ENCODE measurements at places on chromosomes 5 and 9.

DNA sequence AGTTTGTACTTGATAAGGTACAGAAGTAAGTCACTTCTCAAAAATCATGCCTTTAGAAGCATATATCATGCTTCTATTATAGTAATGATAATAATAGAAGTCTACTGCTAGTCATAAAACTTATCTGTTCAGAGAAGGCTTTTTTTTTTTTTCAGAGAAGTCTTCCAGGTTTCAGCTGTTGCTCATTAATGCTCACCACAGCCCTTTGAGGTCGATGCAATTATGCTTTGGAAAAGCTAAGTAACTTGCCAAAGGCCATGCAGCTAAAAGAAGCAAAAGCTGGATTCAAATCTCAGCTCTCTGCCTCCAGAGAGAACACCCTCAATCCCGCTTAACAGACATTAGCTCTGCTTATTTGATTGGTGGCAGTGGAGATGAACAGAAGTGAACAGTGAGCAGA, 150.8 kb downstream of the DOCK8 start:
- DNase-seq, result no peak

DNA sequence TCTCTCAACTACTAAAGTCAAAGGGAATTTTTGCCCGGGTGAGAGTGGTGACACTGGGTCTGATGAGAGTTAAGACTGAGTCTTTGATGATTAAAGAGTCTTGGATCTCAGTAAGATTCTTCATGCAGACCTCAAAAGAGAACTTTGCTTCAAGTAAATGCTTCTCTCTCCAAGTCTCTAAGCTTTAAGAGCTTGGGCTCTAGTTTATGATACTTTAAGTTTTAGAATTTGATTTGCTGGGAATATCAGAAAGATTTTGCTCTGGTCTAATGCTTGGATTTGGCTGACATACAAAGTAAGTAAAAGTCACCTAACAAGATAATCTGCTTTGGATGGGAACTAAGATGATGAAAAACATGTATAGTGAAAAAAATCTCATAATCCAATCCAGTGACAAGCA, 566.3 kb downstream of the MAT2B start:
- DNase-seq, result no peak

- no peak for DNase-seq
Observed at GRCh38 chr5:12848709-12849108, 944.5 kb upstream of the CTNND2 start.

GRCh38 chr9:112239284-112239683, 64.2 kb upstream of the SUSD1 start:
- DNase-seq, result no peak

- no peak for DNase-seq
Observed at GRCh38 chr5:171421331-171422262, 2.1 kb downstream of the FGF18 start.

GRCh38 chr5:65902104-65902503, 24.3 kb upstream of the ERBIN start:
- DNase-seq, result no peak

GRCh38 chr5:14588145-14588544, 6.6 kb downstream of the OTULINL start:
- no peak for DNase-seq

GRCh38 chr5:180648658-180649296, 623 bp downstream of the FLT4 start:
- peak; percentile 45 for DNase-seq

DNA sequence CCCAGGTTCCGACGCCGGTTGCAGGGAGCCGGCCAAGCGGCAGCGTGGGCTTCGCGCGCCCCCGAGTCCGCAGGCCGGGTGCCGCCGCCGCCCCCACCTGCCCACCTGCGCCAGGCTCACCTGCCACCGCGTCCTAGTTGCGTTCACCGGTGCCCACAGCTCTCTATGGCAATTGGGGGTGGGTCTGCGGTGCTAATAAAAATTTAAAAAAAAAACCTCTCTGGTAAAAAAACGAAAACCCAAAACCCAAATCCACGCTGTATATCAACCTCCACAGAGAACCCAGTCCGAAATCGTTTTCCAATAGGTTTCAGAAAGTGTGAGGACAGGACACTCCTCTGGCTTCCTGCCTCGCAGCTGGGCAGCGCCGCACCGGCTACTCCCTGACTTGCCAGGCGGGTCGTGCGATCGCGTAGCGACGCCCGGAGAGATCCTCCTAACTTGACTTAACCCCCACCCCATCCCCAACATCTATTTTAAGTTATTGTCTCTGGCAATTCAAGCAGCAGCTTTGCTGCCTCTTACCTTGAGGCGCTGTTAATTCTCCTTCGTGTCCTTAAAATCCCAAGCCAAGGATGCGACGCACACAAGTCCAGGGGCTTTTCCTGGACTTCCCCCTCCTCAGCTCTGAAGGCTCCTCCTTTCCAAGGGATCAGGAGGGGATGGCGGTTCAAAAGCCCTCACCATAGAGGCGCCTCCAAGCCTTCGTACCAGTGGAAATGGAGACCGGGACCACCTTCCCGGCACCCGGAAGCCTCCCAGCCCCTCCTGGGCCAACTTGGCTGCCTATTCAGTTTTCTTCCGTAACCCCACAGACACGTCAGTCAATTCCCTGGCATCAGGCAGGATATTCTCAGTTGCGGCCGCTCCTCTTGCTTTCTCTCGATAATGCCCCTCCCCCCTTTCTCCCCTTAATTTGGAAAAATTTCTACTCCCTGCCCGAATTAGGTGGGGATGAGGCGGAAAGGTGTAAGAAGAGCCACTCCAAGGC, 1639.4 kb upstream of the C9orf72 start:
- peak; percentile 15 for DNase-seq

DNA sequence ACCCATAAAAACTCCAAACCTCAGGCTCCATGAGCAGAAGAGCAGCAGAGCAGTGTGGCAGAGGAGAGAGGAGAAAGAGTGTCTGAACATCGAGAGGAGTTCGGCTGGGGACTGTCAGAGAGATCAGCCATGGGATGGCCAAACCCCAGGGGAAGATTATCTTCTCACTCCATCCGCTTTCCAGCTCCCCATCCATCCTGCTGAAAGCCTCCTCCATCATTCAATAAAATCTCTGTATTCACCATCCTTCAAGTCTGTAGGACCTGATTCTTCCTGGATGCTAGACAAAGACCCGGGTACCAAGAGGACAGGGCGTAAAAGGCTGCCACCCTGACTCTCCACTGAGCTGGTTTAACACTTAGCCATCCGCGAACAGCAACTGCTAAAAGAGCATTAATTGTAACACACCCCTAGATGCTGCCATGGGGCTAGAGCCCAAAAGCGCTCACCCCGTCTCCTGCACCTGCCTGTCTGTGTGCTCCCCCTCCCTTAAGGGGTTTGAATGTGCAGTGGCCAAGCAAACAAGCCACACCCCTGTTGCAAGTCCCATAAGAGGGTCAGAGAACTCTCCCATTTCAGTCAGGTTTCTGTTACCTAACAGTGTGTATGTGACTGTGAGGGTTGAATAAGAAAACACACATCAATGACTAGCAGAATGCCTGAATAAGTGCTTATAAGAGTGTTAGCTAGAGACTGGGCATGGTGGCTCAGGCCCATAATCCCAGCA, 13.9 kb upstream of the SELENOP start:
- no peak for DNase-seq

DNA sequence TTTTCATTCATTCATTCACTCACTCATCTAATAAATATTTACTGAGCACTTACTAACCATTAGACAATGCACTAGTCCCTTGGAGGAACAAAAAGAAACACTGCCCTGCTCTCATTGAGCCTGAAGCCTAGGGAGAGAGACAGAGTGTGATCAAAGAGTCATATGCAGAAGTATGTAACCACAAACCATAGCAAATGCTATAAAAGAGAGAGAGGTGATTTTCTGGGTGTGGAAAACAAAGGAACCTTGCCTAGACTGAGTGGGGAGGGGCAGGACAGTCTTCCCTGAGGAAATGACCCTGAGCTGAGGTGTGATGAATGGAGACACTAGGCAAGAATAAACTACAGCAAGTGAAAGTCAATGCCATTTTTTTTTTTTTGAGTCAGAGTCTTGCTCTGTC, 10.8 kb upstream of the ADRA1B start:
- DNase-seq, result no peak

GRCh38 chr9:133153227-133154096, 10.3 kb downstream of the GBGT1 start:
- DNase-seq, result no peak

DNA sequence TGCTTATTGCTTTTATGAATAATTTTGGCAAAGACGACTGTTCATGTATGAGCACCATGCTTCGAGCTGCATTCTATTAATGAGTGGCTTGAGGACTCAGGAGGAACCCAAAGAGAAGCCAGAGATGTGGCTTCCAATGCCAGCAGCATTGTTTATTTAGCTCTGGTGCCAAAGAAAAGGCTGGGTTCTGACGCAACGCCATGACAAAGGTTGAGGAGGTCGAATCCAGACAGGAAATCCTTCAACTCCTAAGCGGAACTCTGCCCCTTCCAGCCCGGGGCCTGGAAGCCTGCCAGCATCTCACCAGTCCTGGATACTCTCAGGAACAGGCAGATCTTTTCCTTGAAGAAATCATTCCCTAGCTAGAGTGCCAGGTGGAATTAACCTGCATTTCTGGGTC, 104.4 kb downstream of the ARHGAP26 start:
- no peak for DNase-seq

GRCh38 chr5:90549223-90549622, 9.4 kb upstream of the ADGRV1 start:
- DNase-seq, result no peak

DNA sequence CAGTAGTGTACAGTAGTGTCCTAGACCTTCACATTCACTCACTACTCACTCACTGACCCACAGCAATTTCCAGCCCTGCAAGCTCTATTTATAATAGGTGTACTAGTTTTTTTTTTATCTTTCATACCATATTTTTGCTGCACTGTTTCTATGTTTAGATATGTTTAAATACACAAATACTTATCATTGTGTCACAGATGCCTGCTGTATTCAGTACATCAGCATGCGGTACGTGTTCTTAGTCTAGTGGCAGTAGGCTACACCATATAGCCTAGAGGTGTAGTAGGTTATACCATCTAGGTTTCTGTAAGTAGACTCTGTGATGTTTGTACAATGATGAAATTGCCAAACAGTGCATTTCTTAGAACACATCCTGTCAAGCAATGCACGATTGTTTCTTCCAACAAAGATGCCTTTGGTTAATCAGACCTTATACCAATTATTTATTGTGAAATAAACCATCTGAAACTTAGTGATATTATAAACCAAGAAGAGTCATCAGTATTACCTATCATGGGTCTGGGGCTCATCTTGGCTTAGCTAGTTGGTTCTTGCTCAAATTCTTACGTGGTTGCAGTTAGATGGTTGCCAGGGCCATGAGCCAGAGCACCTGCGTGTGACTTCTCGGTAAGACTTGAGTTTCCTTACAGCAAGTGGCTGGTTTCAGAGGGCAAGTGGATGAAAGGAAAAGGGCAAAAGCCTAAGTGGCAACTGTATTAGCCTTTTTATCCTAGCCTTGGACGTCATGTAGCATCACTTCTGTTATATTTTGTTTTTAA, 41.1 kb downstream of the ERBIN start:
- DNase-seq, result peak; percentile 11

DNA sequence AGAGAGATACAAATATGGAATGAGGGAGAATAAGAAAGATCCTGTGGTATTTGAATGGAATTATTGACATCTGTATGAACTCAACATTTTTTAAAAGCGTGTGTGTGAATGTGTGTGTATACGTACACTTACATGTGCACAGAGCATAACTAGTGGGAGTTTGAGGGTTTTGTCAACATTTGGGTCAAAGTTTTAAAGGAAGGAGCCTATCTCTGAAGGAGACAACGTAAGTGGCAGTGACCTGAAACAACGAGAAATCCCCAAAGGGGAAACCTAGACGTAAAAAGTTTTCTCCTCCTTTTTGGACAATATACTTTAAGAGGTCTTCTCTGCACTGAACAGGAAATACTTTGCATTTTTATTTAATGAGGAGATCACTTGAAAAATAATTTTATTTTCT, 40.2 kb upstream of the DTWD2 start:
- no peak for DNase-seq

DNA sequence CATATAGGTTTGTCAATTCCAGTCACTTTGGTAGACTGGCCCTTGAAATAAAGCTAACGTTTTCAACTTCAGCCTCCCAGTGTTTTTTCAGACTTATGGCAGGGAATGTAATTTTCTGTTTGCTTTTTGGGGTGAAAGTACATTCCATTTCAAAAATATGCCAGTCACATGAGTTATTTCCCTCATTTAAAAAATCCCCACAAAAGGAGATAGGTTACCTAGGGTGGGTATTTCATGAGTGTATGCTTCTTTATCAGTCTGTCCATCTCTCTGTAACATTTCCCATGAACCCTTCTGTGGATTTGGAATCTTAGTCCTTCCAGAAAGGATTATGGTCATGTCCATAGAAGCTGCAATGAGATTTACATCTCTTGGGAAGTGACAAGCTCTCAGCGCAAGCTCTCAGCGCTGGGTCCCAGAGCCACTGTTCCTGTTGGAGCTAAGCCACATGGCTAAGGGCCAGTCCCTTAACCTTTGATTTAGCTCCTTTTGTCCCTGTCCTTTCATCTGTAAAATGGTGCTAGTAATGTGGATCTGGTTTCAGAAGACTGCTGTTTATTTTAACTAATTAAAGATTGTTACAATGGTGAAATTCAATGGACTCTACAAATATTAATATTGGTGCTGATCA, 294.9 kb downstream of the NR3C1 start:
- DNase-seq, result no peak

- DNase-seq, result no peak
Observed at GRCh38 chr5:134581241-134581981, 51.2 kb downstream of the SAR1B start.

DNA sequence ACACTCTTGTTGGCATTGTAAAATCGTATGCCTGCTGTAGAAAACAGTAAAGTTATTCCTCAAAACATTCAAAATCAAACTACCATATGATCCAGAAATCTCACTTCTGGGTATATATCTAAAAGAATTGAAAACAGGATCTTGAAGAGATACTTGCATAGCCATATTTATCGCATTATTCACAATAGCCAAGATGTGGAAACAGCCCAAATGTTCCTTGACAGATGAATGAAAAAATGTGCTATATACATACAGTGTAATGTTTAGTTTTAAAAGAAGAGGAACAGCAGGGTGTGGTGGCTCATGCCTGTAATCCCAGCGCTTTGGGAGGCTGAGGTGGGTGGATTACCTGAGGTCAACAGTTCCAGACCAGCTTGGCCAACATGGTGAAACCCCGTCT, 234.1 kb upstream of the DAB2 start:
- DNase-seq, result no peak

GRCh38 chr9:12667892-12668291, 25.3 kb upstream of the TYRP1 start:
- DNase-seq, result no peak

DNA sequence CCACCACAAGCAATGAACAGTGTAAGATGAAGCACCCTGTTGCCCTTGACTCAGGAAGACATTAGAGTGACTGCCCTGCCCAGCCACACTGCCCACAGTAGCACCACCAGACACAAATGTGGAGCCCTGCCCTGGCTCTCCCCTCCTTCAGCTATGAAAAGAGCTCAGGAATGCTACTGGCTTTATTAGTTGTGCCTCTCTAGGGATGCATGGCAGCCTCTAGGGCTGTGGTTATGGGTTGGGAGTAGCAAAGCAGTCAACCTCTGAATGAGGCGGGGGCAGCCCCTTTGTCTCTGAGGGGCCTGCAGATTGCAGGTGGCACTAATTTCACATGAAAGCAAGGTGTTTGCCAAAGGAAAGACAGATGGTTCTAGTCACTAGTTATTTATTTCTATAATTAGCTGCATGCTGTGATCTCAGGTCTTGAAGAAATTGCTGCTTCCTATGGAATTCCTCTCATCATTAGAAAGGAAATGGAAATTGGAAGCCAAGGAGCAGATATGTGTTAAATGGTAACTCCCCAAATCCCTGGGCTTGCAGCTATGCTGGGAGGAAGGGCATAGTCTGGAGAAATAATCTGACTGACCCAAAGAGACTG, 259.4 kb downstream of the TLR4 start:
- no peak for DNase-seq

- no peak for DNase-seq
Observed at GRCh38 chr5:114898602-114899001, 271.1 kb downstream of the TRIM36 start.
